ENCODE measurements at places on chromosomes 12 and 14. TPM values are rescaled to one million over a fixed set of nuclear protein-coding genes. Genes with fewer than 3 reads are reported as not detected.

DNA sequence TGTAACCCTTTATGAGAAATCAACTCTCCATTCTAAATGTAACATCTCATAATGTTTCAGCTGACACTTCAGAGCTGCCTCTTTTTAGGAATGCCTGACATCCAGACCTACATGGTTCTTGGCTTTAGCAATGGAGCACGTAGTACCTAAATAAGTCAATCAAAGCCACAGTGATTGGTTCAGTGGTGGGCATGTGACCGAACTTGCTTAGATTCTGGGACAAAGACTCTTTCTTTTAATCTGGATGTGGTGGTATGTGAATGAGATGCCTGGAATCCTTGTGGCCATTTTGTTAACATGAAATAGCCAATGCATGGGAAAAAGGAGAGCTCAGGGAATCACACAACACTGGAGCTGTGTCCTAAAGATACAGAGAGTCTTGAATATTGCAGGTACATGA lies 11.8 kb downstream of the GPR65 start:
- no peaks in the 10 kb centered on the region for H3K27me3 ChIP-seq
- H3K4me3 ChIP-seq = no peak overlapping the region
- DNase-seq = no peak
- no peaks in the 10 kb centered on the region for H3K36me3 ChIP-seq

GRCh38 chr14:27186048-27186447 lies 588.2 kb upstream of the NOVA1 start:
- no peaks in the 10 kb centered on the region for H3K36me3 ChIP-seq
- no peaks in the 10 kb centered on the region for H3K4me1 ChIP-seq
- no peaks in the 10 kb centered on the region for H3K27me3 ChIP-seq
- H3K4me3 ChIP-seq = no peak overlapping the region

The PNN gene
- total RNA-seq = 46.3 TPM

The LRP1 gene
- 241 TPM for total RNA-seq

The AEBP2 gene
- 35.6 TPM for total RNA-seq

DNA sequence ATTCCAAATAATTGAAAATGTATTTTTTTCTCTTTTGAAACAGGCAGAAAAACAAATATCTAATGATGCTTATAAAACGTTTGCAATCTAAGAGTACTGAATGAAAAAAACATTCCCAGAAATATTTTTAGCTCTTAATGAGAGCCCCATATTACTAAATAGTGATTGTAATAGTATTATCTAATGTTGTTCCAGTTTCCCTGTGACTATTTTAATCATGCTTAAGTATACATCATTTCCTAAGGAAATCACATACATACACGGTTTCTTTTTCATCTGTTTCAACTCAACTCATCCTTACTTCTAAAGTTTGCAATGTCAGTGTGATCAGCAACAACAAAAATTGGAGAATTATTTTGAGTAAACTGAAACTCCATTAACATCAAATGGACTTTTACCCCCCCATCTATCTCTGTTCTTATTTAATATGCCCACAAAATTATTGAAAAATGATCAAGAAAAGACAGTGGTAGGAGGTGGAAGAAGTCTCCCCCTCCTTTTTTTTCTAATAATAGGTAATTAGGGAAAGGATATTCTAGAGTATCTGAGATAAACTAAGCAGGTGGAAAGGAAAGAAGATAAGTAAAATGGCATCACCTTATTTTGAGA lies 530.1 kb upstream of the ATP2B1 start:
- H3K27me3 ChIP-seq = no peaks in the 10 kb centered on the region
- H3K4me1 ChIP-seq = no peaks in the 10 kb centered on the region
- DNase-seq = no peak
- no peak overlapping the region for H3K4me3 ChIP-seq

- H3K4me3 ChIP-seq = no peak overlapping the region
- no peak for DNase-seq
- no peak overlapping the region for H3K27ac ChIP-seq
- peaks cover 9% of the 10 kb centered on the region for H3K4me1 ChIP-seq
- H3K36me3 ChIP-seq = no peaks in the 10 kb centered on the region
- no peaks in the 10 kb centered on the region for H3K27me3 ChIP-seq
Measured at GRCh38 chr12:105110851-105111250, 3.3 kb downstream of the WASHC4 start.

GRCh38 chr12:72511906-72512305 lies 239.7 kb downstream of the TRHDE start:
- no peak overlapping the region for H3K27ac ChIP-seq
- H3K4me1 ChIP-seq = no peaks in the 10 kb centered on the region
- no peaks in the 10 kb centered on the region for H3K36me3 ChIP-seq
- no peak for DNase-seq

GRCh38 chr12:86256163-86256562 lies at the start of gene MGAT4C:
Gene MGAT4C (minus strand): TSS chr12:86256391.
- no peak within 1 kb of the TSS for H3K4me3 ChIP-seq
- DNase-seq = peak; percentile 79
- no peak within 1 kb of the TSS for H3K27ac ChIP-seq
- no peaks in the 10 kb centered on the region for H3K36me3 ChIP-seq

DNA sequence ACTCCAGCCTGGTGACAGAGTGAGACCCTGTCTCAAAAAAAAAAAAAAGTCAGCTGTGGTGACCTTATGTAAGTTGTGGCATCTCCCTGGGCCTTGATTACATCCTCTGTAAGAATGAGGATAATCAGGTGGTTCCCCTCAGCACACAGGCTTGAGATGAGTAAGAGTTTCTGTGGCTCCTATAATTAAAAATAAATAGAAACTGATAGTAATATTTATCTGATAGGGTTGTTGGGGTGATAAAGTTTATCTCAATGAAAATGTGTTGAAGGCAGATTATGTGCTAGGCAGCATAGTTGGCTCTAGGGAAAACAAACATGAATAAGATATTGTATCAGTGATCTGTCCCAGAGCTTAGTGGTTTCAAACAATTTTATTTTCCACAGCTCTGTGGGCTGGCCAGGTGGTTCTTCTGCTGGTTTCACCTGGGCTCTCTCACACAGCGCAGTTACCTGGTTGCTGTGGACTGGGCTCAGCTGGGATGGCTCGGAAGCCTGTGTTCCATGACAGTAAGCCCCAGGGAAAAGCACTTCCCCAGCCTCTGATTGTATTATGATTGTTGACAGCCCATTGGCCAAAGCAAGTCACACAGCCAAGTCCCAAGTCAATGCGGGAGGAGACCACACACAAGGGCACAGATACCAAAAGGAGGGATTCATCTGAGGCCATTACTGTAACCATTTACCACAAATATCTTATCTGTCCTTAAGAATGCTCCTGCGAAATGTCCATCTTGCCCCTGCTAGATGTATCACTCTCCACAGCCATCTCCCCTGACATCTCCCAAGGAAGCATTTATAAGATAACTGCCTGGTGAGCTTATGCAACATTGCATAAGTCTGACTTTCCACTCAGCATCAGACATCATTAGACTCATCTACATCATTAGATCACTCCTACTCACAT lies 151.7 kb downstream of the NUAK1 start:
- DNase-seq = no peak
- H3K27me3 ChIP-seq = no peaks in the 10 kb centered on the region
- no peaks in the 10 kb centered on the region for H3K36me3 ChIP-seq
- H3K4me1 ChIP-seq = no peaks in the 10 kb centered on the region
- no peak overlapping the region for H3K4me3 ChIP-seq

DNA sequence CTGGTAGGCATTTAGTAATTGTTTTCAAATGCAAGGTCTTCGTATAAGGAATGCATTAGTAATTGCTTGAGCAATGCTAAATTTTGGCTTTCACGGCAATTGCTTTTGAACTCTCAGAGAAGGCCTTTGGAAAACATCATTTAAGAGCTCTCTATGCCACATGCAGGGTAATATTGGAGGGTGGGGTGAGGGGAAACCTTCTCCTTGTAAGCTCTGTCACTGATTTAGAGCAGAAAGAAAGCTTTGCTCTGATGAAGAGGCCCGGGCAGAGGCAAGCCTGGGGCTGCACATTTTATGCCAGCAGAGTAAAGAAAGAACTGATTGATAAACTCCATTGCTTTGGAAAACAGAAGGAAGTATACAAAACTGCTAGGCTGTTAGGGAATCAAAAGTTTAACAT lies 70.9 kb downstream of the TRIM9 start:
- H3K27me3 ChIP-seq = no peaks in the 10 kb centered on the region
- peaks cover 11% of the 10 kb centered on the region for H3K36me3 ChIP-seq
- H3K27ac ChIP-seq = peak overlapping the region; percentile 85
- H3K4me1 ChIP-seq = peaks cover 40% of the 10 kb centered on the region
- peak; percentile 90 for DNase-seq
- H3K4me3 ChIP-seq = no peak overlapping the region

The LMNTD1 gene
- 2.5 TPM for total RNA-seq

GRCh38 chr12:79194595-79194994 lies 330.0 kb downstream of the SYT1 start:
- no peaks in the 10 kb centered on the region for H3K36me3 ChIP-seq
- H3K4me1 ChIP-seq = no peaks in the 10 kb centered on the region
- H3K27ac ChIP-seq = no peak overlapping the region

The RNASE11 gene
- total RNA-seq = not detected

- H3K27me3 ChIP-seq = no peaks in the 10 kb centered on the region
- peak overlapping the region; percentile 19 for H3K4me3 ChIP-seq
- H3K27ac ChIP-seq = peak overlapping the region; percentile 88
- DNase-seq = peak; percentile 93
- H3K4me1 ChIP-seq = peaks cover 93% of the 10 kb centered on the region
- peaks cover 6% of the 10 kb centered on the region for H3K36me3 ChIP-seq
Measured at GRCh38 chr12:57836442-57837375, 9.8 kb downstream of the CTDSP2 start.

DNA sequence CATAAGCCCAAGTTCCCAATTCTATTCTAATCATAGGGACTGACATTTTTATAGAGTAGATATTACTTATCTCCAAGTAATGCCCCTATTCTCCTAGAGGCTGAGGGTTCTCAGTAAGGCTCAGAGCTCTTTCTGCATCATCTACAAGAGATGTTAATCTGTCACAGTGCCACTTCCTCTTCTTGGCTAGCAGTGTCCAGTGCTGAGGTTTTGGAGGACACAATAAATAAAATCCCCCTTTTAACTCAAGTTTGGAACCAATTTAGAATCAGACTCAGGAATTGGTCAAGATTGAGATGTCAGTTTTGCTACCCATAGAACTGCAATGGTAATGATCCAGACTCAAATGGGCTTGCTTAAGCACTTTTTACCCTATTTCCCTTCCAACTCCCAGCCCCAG lies 154.1 kb upstream of the ARID2 start:
- no peaks in the 10 kb centered on the region for H3K36me3 ChIP-seq
- H3K27me3 ChIP-seq = no peaks in the 10 kb centered on the region
- H3K27ac ChIP-seq = no peak overlapping the region
- no peaks in the 10 kb centered on the region for H3K4me1 ChIP-seq
- H3K4me3 ChIP-seq = no peak overlapping the region
